SIG-M5 (cell line): ENCODE measurements at places on chromosomes 13 and 19.

GRCh38 chr19:48181505-48181904, 11.0 kb downstream of the ZSWIM9 start:
- DNase-seq: no peak

DNA sequence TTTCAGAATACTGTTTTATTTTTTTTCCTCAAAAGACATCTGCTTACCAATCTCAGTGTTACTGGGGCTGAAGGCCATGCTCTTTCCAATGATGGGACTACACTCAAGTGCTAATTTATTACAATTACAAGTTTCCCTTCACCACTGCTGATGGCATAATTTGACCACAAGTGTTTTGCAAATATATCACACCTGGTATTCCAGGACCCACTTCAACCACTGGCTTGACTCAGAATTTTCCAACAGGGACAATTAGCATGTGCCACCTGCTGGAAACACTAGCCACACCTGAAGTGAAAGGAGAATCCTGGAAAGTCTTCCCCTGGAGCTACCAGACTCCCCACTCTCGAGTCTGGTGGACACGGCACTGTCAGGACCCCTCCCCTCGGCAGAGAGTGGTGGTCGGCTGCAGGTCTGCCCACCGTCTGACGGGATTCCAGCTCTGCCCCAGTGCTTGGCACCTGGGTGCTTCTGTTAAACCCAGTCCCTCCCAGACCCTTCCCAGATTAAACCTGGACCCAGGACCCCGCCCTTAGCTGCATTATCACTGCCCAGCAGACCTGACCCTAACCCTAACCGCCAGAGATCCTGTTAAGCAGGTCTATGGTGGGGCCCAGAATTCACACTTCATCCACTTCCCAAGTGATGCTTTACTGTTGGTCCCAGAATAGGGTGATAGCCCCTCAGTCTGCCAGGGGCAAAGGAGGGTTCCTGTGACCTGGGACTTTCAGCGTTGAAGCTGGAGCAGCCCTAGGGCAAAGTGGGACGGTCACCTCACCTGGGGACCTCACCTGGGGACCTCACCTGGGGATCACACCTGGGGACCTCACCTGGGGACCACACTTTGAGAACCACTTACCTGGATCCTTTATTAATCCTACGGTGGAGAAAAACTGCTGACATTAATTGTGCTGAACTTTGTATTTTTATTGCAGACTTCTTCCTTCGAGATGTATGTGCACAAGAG, 17.6 kb upstream of the RASA3 start:
- no peak for DNase-seq

GRCh38 chr13:32454886-32455593, 27.1 kb upstream of the N4BP2L1 start:
- no peak for DNase-seq

DNA sequence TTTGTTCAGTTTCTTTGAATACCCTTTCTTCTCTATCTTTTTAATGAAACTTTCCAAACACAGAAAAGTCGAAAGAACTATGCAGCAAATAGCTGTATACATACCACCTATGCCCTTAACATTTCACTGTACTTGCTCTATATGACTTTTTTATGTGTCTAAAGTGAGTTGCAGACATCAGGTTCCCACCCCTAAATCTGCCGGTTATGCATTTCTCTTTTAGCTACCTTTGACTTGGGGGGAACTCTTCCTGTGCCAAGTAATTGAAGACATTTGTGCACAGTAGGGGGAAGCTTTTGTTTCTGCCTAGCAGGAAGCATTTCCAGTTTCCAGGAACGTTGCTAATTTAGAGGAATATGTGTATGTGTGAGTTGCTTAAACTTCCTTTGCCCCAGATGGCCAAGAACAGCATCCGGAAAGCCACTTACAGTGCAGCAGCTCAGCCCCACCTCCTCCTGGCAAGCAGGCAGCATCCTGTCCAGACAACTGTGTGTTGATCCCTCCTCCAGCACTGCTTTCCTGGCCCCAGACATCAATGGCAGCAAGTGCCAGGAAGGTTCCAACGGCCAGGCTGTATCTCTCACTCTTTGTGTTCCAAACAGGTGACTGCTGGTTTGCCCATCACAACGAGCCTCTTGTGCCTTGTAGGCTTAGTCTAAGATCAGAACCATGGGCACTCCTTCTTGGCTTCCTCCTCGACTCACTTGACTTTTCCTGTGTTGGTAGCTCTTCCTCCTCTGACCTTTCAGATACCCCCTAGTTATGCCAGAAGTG, 14.7 kb upstream of the GRAMD1A start:
- no peak for DNase-seq

GRCh38 chr19:50659318-50660087, 10.3 kb downstream of the C19orf81 start:
- DNase-seq: no peak

DNA sequence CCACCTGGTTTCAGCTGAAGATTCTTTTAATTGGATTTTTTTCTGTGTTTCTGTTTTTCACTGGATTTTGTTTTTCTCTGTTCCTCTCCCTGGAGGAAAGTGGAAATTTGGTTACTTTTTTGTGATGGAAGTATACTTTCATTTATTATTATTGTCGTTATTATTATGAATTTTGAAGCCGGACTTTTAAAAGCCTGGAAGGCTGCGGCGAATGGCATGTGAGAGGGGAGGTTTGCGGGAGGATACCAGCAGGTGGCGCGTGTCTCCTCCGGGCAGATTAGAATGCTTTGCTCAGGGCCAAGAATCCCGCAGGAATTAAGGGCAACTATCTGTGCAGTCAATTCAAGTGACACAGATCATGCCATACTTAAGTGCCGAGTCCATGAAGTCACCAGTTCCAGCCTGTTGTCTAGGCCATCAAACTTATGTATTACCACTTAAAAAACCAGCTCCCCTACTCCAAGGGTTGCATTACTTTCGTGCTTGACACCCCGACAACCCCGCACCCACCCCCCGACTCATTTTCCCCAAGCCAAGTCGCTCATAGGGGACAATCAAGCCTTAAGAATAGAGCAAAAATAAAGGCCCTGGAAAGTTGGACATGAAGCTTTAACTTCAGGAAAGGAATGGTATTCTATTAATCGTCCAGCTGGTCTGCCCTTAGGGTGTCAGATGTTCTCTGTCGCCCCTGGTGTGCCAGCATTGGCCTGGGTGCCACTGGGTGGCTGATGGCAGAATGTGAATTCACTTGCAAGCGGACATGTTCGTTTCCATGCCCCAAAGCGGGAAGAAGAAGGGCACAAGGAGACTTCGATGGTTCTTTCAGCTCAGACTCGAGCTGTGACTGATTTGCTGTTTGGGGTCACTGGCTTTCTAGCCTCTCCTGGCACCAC, 1.3 kb upstream of the LRCH1 start:
- no peak for DNase-seq

DNA sequence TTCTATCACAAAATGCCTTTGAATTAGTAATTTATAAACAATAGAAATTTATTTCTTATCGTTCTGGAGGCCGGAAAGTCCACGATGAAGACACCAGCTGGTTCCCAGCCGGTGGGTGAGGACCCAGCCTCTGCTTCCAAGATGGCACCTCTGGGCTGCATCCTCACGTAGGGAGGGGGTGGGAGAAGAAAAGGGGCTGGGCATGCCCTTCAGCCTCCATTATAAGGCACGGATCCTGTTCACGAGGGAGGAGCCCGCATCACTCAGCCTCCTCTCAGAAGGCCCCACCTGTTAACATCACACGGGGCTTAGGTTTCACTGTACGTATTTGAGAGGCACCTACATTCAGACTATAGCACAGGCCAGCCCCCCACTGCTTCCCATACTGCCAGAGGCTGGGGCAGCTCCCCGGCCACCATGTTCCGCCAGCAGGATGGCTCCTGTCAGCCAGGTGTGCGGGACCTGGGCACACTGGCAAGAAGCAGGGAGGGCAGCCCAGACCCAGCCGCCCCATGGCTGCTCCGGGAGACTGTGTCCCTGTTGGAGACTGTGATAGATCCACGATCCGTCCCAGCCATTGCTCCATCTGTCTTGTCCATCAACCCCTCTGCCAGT, 131.6 kb downstream of the SOX1 start:
- no peak for DNase-seq

GRCh38 chr19:9768175-9769112, at the start of gene ZNF846:
Gene ZNF846, minus strand, starts transcription at chr19:9768738. Its CDS starts 3,788 bp downstream, at chr19:9764950.
- no peak for DNase-seq

- no peak for DNase-seq
Measured at GRCh38 chr19:8641908-8642547, 11.6 kb downstream of the NFILZ start.

DNA sequence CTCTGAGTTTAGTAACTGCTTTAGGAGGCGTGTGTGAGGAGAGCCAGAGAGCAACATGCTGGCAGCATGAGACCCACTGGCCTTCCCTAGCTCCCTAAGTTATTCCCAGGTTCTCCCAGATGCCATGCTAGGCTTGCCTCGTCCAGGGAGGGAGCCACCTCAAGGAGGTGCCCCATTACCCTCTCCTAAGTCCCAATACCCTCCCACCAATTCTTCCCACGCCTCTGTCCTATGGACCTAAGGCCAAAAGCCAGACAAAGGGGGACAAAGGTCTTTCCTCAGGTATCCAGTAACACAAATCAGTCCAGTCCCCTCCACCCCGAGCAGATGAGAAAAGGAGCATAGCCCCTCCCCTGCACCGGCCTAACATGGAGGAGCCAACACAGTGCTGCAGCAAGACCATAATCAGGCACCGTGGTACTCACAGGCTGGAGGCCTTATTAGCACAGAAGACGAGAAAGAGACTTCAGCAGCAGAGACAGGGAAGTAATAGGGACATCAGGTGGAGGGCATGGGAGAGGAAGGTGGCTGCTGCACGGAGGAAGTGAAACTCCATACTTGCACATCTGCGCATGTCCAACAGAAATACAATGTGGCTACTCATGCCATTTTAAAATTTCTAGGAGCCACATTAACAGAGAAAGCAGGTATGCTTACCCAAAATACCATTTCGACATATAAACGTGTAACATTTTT, 46.3 kb downstream of the BRD4 start:
- no peak for DNase-seq

- DNase-seq: no peak
Measured at GRCh38 chr13:43085545-43085944, 62.2 kb downstream of the DNAJC15 start.

- no peak for DNase-seq
Measured at GRCh38 chr19:33724721-33725060, 72.0 kb upstream of the KCTD15 start.

- DNase-seq: no peak
Measured at GRCh38 chr19:1867349-1867724, 4.0 kb upstream of the KLF16 start.

DNA sequence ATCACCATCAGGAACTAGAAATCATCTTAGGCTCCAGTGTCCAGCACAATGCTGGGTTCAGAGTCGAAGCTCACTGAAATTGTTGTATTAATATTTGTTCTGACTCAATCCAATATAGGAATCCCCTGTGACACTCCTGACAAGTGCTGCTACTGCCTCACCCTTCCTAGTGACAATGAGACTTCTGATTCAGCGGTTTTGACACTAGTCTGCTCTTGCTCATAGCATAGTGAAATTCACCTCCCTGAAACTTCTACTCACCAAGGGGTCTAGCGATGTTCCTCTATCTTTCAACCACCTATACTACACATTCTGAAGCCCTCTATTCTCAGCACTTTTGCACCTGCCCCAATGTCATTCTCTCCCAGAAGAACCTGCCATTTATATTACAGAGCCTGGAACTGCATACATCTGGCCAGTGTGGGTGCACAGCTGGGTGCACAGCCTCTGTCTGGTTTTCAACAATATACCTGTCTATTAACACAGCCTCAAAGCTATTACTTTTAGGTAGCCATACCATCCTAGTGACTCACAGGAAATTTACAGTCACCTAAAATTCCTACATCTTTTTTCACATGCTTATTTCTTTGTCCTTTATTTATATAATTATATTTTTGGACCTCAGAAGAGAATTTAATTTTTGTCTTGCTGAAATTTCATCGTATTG, 88.3 kb downstream of the DOCK9 start:
- DNase-seq: no peak

GRCh38 chr13:40433577-40433976, 232.9 kb downstream of the FOXO1 start:
- DNase-seq: no peak

DNA sequence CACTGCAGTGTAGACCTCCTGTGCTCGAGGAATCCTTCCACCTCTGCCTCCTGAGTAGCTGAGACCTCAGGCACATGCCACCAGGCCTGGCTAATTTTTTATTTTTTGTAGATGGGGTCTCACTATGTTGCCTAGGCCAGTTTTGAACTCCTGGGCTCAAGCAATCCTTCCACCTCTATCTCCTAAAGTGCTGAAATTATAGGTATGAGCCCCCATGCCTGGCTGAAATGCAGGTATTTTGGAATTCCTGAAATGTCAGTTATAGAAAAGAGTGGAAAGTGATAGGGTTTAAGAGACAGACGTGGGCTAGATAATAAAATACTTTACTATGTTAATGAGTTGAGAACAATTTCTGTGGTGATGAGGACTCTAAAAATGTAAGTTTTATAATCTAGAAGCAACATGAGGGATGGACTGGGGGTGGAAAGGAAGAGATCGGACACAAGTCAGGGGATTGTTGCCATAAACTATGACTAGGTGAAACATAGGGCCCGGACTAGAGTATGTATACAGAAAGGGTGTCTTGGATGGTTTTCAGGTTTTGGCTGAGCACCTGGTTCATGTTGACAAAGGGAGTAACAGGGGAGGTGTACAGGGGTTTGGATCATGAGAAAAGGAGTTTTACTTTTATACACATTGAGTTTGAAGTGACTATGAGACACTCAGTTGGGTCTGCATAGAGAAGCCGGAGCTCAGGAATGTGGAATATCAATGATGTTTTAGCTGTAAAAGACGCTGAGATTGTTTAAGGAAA, 165.6 kb upstream of the STARD13 start:
- DNase-seq: no peak

- no peak for DNase-seq
Measured at GRCh38 chr19:46616631-46617322, 8.1 kb downstream of the PTGIR start.

GRCh38 chr19:42281146-42281826, 12.2 kb downstream of the CIC start:
- DNase-seq: no peak

DNA sequence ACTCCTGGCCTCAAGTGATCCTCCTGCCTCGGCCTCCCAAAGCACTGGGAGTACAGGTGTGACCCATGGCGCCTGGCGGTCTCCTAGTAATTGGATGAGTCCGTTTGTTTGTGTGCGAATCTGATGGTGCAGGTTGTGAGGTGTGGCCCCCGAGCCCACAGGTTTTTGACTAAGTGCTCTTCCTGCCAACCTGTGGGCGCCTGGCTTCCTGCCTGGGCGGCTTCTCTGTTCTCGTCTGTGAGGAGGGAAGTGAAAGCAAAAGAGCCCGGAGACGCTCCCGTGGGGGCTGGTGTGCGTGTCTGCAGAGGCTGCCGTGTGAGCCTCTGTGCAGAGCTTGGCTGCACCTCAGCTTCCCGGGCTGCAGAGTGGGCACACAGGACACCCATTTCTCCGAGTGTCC, 10.0 kb downstream of the ARHGAP45 start:
- DNase-seq: peak; percentile 50

- DNase-seq: no peak
Measured at GRCh38 chr13:75875450-75875849, 239.3 kb downstream of the LMO7 start.
